ENCODE measurements at places on chromosomes 5 and 9.

DNA sequence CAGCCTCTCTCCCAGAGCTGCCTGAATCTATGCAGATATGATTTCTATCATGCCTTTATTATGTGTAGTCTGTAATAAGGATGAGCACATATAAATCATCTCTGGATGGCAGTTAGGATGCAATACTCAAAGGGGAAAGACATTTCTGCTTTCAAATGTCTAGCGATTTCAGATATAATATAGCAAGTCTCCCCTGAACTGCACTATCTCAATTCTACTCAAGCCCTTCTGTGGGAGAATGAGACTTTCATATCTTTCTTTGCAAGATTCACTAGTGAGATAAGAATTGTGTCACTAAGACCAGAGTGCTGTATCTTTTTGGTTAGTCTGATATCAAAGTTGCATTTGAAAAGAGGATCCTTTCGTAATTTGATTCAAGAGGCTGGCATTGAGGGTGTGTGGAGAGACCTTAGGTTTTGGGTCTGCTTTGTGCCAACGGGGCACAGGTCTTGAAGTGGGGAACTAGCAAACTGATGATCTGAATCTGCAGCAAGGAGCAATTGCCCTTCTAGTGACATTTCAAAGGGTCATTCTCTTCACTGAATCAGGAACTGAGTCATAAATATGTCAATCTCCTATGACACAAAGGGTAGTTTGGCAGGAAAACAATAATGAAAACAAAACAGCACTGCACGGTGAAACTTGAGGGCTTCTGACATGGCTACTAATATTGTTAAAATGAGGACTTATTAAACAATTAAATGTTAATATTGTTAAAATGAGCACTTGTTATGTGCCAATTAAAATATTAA is 305.5 kb upstream of the CLINT1 start:
- DNase-seq, result no peak

- no peak for DNase-seq
These were observed 103.1 kb upstream of the ISL1 start for GRCh38 chr5:51279983-51280706.

- no peak for DNase-seq
These were observed 148.2 kb upstream of the KLF4 start for GRCh38 chr9:107637421-107638420.

- DNase-seq, result no peak
These were observed 119.1 kb downstream of the C9orf50 start for GRCh38 chr9:129501771-129502319.

- DNase-seq, result no peak
These were observed 100.2 kb upstream of the S1PR3 start for GRCh38 chr9:88891040-88891439.

GRCh38 chr5:157484768-157485167 is 24.8 kb downstream of the NIPAL4 start:
- no peak for DNase-seq

DNA sequence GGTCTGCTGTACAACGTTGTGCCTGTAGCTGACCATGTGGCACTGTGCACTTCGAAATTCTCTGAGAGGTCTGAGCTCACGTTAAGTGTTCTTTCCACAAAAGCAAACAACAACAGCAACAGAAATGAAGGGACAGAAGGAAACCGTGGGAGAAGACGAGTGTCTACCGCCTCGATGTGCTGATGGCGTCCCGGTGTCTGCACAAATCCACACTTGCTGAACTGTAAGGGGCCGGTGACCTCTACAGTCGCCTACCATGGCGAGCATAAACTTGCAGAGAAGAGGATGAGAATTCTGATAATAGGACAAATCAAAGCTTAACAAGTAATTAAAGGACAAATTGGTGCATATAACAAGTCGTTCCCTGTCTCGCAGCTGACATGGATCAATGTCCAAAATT is 114.0 kb downstream of the ADAMTS2 start:
- no peak for DNase-seq

DNA sequence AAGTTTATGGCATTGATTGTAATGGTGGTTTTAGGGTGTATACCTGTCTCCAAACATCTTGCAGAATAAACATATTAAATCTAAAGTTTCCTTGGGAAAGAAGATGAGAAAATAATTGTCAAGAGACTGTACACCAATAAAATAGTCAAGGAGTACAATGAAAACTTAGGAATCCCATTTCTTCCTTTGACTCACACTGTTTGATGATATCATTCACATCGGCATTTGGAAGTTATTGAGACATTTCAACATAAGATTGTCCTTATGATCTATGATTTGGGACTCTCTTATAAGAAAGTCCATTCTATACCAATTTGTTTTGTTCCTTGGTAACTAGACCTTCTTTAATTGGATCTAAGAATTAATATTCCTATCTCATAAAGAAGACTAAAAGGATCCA is 482.7 kb downstream of the RAB3C start:
- no peak for DNase-seq

All from activated CD8-positive, alpha-beta T cell treated with anti-CD3 and anti-CD28 coated beads, Interleukin-2, amount 10 ng/mL, durations not matched to agents 7 days and 5 days (primary cell).